Stimulated activated CD8-positive, alpha-beta memory T cell treated with anti-CD3 and anti-CD28 coated beads, Interleukin-2, amount 100 ng/mL, for 1 hour (primary cell): ENCODE measurements at places on chromosomes 12 and 14.
A peak's percentile ranks its signal among the peaks of the same experiment; 100 is the strongest.

GRCh38 chr12:95497031-95497430 is 23.1 kb downstream of the METAP2 start:
- DNase-seq, result no peak

DNA sequence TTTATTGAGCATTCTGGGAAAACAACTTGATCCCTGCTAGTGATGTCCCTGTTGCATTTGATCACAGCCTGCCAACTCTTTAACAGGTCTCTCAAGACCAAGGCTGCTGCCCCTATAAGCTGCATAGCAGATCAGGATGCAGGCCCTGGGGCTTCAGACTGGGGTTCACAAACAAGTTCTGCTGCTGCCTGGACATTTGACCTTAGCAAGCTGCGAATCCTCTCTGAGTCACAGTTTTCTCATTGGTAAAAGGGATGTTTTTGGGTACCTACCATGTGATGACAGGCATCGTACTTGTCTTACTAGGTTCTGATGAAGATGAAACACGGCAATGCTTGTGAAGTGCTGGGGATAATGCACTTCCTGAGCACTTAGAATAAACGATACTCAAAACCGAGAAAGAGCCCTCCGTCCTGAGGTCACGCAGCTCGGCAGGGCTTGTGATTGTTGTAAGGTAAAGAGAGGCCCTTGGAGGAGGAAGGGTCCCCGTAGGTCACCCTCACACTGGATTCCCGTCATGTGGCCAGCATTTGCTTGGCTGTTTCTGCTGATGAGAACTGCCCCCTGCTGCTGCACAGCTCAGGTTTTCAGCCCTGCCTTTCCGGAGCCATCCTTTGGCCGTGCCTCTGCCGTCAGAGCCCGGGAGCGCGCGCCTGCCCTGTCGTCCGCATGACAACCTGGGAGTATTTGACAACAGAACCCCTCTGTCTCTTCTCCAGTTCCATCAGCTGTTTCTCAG is 39.1 kb downstream of the TSPAN9 start:
- DNase-seq, result no peak

DNA sequence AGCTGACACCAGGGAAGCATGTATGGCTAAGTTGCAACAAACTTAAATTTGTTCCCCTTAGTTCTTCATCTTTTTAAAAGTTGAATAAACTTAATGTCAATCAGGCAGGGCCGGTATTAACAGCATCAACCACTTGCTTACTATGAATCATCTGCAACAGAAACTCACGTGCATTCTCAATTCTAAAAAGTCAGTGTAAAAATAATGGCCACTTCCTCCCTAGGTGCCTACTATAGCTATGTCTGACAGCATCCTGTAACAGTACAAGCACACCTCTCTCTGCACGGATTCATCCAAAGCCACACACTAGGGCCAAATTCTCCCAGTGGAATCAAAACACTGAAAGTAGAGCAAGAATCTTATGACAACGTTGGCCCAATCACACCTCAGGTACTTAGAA is 48.6 kb downstream of the PPP1R36 start:
- DNase-seq, result no peak

- no peak for DNase-seq
These were observed 1.0 kb downstream of the SH2B3 start for GRCh38 chr12:111406474-111407376.

- peak; percentile 53 for DNase-seq
These were observed 4.7 kb downstream of the NAB2 start for GRCh38 chr12:57093415-57094207.

DNA sequence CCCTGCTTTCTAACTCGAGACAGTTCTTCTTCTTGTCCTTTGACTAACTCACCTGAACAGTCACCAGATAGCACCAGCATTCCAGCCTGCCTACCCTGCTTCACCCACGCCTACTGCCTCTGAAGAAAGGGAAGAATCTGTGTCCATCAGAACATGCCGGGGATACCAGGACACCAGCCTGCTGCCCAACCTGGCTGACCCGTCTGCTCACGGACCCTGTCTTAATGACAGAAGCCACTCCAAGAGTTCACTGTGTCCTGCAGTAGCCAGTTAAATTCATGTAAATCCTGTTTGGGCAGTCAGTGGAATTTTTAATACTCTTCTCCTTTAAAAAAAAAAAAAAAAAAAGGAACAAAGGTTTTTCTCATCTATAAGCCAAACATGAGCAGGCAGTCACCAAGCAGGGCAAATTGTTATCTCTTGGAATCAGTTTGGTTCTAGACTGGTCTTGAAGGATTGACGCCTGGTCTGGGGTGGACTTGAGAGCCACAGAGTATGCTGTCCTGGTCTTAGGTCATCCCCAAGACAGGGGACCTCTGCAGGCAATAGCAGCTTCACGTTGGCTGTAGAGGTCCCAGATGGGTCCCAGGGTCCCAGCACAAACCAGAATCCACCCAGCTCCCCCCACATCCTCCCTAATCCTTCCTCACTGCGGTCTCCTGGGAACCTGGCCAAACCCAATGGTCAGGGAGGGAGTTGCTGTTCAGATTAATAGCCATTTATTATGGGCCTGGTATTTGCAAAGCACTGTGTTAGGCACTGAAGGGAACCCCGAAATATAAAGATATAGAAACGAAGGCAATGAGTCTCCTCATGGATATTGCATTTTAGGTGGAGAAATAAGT is 181.1 kb upstream of the HIF1A start:
- no peak for DNase-seq

DNA sequence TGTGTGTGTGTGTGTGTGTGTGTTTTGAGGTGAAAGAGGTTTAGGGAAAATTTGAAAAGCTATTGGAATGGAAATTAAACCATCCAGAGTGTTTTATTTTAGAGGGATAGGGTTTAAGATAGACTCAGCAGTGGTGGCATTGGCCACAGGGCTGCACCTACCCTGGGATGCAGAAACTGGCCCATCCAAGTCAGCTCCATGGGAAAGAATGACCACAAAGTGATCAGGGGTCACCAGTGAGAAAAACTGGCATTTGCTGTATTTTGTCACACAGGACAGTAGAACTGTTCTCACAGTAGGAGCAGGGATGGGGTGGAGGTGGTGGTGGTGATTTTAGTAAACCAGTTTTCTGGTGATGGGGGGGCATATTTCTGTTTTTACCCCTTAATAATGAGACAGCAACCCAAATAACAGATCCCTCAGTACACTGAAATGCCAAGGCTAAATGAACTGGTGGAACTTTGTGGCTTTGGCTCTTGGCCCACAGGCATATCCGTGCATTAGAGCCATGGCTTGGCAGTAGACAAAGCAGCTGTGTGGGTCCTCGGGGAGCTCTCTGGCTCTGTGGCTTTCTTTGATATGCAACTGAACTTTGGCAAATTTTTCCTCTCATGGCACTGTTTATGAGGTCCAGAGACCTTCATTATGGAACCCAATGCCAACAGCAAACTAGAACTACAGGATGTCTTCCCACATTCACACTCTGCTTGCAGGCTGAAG is 348.3 kb downstream of the ZFP36L1 start:
- DNase-seq, result no peak

GRCh38 chr12:5012337-5012736 is 31.3 kb upstream of the KCNA5 start:
- DNase-seq, result no peak

DNA sequence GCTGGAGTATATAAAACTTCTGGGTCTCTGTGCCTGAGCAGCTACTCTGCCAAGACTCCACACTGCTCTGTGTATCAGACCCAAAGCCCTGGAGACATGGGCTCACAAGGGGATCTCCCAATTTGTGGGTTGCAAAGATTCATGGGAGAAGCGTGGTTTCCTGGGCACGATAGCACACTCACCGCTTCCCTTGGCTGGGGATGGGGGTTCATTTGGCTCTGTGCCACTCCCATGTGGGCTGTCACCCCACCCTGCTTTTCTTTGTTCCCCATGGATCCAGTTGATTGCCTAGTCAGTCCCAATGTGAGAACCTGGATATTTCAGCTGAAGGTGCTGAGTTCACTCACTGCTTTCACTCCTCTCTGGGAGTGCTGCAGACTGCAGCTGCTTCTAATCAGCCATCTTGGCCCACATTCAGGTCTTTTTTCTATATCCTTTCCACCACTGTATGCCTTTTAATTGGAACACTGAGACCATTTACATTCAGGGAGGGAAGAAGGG is 40.0 kb upstream of the PCNX4 start:
- DNase-seq, result no peak

GRCh38 chr12:107992870-107993451 is 136.1 kb upstream of the WSCD2 start:
- no peak for DNase-seq

DNA sequence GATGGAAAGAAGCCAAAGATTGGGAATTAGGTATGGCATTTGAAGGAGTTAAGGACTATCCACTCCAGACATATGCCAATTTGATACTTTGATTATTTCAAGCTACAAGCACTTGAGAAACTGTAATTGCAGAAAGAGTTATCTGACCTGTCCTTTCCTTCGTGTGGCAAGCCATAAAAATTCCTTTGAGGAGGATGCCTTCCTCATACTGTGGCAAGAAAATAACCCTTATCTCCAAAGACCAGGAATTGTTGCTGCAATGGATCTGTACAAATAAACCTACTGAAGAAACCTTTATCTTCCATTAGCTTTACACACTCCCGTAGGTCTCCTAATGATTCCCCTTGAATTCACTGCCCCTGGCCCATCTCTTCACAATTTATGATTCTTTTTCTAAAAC is 165.1 kb upstream of the AMIGO2 start:
- no peak for DNase-seq

DNA sequence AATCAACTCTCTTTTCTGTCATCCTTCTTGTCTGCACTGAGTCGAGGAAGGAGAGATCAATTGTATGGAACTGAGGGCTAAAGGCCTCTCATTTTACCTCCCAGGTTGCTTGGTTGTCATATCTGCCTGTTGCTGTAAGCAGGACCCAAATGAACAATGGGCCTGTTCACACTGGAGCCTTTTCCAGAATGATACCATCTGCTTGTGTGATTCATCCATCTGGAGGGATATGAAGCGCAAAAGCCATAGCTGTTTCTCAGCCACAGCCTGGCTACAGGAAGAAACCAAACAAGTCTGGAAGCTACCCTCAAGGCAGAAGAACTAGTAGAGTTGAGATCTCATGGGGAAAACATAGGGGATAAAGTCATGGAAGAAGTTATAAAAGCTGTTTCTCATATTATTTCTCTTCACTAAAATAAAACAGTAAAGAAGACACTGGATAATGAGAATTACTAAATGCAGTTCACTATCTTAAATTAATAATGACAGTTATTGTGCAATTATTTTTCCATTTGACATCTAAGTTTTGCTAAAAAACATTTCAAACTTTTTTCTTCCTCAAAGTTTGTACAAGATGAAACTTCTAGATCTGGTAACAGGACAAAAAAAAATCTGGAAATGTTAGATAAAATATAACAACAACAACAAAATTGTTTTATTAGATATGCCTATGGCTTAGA is 106.3 kb downstream of the SPTSSA start:
- DNase-seq, result no peak

DNA sequence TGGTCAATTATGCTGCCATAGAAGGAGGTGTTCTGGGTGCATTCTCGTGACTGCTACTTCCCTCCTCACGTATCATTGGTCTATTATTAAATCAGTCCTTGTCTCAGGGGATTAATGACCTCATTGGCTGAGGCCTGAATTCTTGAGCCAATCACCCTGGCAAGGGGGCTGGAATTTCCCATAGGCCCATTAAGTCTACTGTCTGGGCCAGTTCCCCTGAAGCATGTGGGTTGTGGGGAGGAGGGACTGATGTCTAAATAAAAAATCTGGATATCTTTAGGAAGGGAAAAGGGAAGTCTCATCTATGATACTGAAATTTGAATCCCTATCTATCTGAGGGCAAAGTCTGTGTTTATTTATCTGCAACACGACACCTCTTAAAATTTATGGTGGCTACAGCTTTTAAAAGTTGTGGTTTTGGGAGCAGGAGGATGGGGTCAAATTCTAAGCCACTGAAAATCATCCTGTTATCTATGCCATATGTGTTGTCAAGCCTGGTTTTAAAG is 71.9 kb downstream of the DYRK2 start:
- DNase-seq, result no peak
